ENCODE measurements at places on chromosomes 3 and 15.

DNA sequence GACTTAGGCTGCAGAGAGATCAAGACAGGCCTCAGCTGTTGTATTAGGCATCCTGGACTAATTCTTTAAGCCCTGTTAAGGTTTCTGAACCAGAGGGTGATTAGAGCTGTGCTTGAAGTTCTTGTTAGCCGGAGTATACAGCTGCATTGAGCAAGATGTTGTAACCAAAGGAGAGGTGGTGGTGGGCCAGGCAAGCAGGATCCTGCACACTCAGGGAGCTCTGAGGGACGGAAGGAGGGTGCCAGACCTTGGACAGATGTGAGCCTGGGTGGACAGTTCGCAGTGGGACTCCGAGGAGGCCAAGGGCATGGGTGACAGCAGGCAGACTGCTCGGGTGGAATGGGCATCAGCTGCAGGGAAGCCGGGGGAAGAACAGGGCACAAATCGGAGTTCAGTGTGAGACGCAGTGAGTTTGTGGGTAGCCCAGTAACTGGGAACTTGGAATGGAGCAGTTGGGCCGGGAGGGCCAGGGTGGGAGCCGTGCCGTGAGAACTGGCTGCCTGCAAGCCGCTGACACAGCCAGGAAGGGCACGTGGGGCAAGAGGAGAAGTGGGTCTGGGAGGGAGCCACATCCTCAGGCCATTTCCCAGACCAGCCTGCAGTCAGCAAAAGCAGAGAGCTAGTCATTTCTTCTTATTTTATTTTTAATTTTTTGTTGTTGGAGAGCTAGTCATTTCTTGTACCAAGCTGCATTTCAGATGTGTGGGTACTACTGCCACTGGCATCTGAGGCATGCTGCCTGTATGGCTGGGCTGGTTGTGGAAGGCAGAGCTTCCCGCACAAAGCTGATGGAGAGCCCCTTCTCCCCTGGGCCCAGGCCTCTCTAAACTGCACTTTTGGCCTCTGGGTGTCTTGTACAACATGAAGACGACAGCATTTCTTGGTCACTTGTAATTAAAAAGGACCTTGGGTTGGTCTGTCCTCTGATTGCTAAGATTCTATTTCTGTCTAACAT is 61.0 kb downstream of the PGPEP1L start:
- no peak for DNase-seq

- no peak for DNase-seq
These were observed 144.9 kb downstream of the FBN1 start for GRCh38 chr15:48500595-48500994.

GRCh38 chr3:126036056-126036549 is 47.8 kb downstream of the SLC41A3 start:
- no peak for DNase-seq

DNA sequence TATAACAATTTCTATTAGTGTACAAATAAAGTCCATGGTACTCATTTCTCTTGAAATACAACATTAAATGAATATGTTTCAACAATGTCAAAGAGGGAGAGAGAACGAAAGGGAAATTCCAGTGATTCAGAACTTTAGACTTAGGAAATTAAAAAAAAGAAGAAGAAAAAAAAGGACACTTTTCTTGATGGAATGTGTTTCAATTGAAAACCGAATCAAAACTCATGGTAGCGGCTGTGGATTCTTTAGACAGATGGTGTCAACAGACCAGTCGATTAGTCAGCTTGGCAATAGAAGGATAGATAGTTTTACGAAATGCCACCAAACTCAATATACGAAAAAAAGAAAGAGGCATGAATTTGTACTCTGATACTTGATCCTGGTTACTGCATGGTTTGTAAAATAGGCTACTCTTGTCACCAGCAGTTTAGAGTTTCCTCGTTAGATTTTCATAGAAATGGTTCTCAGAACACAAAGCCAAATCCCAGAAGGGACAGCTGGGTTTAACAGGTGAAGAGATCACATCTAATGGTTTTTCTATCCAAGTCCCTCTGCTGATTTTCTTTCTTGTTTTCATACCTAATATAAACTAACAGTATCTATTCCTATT is 793.5 kb downstream of the ROBO1 start:
- DNase-seq, result no peak

GRCh38 chr3:4805662-4806061 is 173.6 kb upstream of the BHLHE40 start:
- no peak for DNase-seq

GRCh38 chr15:58064082-58064979 is 1.2 kb downstream of the ALDH1A2 start:
- no peak for DNase-seq

DNA sequence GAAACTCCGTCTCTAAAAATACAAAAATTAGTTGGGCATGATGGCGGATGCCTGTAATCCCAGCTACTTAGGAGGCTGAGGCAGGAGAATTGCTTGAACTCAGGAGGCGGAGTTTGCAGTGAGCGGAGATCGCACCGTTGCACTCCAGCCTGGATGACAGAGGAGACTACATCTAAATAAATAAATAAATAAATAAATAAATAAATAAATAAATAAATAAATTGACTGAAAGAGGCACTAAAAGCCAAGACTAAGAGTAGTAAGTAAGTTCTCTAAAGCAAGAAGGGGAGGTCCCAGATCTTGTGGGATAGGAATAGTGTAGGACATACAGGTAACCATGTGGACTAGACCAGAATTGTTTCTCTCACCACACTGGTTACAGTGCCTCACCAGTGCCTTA is 40.0 kb downstream of the TLNRD1 start:
- no peak for DNase-seq

DNA sequence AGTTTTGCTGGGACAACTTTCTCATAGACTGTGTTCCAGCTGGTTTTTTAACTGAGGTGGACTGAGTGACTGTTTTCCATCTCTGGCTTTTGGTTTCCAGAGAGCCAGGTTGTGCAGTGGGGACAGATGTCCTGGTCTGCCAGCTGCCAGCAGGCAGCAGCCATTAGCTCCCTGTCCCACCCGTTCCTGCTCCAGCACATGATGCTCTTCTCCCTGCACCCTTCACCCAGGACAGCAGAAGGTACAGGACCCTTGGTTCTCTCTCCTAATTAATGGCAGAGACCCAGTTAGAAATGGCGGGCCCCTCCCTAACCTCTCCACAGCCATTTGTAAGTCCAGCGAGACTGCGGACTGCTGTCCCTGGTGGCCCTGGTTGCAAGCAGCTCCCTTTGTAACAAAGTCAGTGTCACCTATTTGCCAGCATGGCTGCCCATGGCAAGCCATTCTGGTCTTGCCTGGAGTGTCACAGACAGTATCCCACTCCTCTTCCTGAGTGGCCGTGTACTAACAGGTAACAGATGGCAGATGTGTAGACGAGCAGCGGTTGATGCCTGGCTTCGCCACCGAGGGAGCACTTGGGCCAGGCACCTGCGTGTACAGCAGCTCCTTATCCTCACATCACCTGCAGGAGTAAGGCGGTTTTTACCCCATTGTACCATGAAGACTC is 148.3 kb downstream of the DNAJB8 start:
- no peak for DNase-seq

DNA sequence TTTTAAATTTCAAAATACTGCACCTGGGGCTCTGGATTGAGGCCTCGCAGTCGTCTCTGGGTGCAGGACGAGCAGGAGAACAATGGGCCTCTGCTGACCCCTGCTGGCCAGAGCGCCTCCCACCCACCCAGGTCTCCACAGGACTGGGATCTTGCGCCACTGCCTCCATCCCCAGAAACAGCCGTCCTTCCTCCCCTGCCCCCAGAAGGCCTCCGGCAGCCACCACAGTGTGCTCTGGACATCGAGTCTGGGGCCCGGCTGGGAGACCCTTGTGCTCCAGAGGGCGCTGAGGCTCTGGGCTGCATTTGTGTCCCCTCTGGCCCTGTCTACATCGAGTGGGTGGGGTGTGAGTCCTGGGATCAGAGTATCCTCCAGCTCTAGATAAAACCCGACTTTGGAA is 6.7 kb upstream of the ACSBG1 start:
- DNase-seq, result peak; percentile 78

DNA sequence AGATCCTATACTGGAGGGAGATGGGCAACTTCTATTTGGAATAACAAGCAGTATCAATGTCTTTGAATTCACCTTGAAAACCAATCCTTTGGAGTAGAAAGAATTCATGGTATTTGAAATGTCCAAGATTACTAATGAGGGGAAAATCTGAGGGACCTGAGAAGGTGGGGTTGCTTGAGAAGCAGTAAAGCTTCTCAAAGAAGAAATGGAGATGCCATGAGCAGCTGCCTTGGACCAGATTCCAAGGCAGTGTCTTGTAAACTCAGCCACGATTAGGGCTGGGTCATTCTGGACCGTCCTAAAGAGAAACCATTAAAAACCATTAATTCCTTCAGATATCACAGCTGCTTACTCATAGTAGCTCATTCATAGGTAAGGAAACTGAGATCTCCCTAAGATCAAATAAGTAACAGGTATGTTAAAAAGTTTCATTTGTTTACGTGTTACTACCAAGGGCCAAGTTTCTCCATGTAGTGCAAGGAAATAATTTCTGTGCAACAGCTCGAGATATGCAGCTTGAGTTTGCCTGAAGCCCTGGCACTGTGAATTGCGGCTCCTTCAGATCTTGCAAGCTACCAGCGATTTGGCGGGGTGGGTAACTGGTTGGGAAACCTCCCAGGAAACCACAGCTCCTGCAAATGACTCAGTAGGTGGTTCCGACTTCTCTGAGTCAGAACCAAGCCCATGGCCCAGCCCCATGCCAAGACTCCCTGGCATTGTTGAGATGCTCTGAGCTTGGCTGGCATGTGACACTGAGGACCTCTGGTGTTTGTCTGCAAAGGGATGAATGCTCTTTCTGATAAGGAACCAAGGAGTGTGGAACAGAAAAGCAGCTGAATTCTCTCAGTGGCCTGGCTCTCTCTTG is 296.8 kb downstream of the RORA start:
- DNase-seq, result peak; percentile 84

DNA sequence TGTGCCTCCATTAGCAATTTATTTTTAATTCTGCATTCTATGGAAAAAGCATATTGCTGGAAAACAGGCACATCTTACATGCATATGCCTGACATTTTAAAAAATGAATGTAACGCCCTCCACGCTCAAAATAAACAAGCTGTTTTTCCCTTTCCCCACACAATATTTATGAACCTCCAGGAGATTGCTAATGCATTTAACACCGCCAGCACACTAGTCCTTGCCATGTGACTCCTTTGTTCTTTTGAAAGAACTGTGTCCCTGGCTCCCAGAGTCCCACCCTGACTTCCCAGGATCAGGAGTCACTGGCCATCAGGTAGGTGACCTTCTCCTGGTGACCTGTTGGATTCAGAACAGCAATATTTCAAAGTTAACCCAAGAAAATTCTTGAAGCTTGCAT is 571.2 kb upstream of the CFAP20DC start:
- DNase-seq, result no peak

GRCh38 chr15:81093961-81094360 is 40.1 kb upstream of the CFAP161 start:
- no peak for DNase-seq

DNA sequence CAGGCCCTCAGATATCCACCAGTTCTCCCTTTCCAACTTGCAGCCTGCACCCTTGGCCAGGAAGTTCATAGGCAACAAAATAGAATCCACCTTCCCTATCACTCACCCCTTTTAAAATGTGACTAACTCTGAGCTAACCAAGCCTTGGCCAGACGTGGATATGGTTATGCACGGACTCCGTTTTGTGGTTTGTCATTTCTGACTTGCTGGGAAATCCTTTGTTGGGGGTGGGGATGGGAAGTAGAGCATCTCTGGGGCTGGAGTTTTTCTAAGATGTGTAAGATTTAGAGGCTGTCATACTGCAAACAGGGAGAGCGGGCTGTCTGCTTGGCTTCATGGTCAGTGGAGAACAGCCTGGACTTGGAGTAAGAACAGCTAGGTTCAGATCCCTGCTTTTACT is 62.6 kb downstream of the SMAD3 start:
- no peak for DNase-seq

DNA sequence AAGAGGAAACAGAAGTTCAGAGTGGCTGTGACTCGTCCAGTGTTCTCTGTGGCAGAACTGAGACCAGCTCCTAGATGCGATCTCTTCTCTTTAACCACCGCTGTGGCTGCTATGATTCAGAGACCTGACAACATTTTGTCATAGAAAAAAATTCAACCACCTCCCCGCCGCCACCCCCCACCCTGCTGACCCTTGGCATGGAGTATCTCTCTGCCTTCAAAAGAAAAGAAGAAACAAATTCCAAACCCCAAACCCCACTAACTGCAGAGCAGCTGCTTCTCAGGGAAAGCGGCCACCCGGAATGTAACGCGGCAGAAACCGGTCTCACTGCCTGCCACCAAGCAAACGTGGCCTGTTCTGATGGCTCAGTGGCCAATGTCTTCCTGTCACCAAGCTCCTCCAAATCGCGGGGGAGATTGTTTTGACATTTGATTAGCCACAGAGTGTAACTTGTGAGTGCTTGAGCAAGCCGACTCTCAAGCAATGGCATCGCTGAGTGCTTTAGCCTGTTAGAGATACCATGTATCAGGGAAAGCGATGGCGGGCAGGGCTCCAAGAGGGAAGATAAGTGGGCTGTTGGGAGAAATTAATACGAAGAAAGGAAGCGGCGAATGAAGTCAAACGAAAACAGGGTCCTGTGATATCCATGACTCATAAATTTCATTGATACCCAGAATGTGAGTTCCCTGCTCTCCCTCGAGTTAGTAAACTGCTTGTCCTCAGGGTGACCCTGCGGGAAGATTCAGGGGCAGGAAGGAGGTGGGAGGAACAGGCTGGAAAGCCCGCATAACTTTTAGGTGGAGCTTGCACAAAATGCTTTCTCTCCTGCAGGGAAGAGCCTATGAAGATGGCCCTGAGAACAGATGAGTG is 44.8 kb upstream of the TLE3 start:
- peak; percentile 24 for DNase-seq

GRCh38 chr15:60945196-60945595 is 283.9 kb downstream of the RORA start:
- DNase-seq, result no peak

- no peak for DNase-seq
These were observed 133.1 kb downstream of the SMAD6 start for GRCh38 chr15:66834881-66835878.

- no peak for DNase-seq
These were observed 14.3 kb upstream of the PDE8A start for GRCh38 chr15:84967380-84967779.

GRCh38 chr3:107557743-107558142 is 35.0 kb downstream of the BBX start:
- DNase-seq, result no peak

- no peak for DNase-seq
These were observed 521.0 kb downstream of the NTRK3 start for GRCh38 chr15:87735522-87735921.

GRCh38 chr3:23865595-23866396 is 51.0 kb downstream of the NKIRAS1 start:
- no peak for DNase-seq

DNA sequence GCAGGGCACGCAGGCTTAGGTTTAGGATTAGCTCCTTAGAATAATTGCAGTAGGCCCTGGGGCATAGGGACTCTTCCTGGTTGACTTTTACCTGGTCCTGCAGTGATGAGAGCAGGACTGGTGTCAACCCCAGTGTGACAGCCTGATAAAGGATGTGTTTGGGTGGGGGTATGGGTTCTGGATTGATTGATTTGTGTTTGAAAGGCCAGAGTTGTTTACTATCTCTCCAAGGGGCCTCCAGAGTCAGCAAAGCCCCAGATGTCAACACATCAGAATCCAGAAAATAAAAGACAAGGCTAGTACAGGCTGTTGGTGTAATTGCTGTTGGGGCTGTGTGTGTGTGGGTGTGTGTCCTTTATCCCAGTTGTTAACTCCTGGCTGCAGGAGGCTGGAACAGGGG is 122.3 kb downstream of the CHRNA7 start:
- no peak for DNase-seq

GRCh38 chr15:81311752-81312464 is 12.0 kb downstream of the STARD5 start:
- no peak for DNase-seq

Data from CD4-positive, alpha-beta T cell treated with Interleukin-15 for 4 hours (primary cell).